HCT116 (cell line): ENCODE measurements at places on chromosomes 13 and 19.

GRCh38 chr19:39818626-39819097, 15.3 kb downstream of the DYRK1B start:
- DNase-seq, result no peak

DNA sequence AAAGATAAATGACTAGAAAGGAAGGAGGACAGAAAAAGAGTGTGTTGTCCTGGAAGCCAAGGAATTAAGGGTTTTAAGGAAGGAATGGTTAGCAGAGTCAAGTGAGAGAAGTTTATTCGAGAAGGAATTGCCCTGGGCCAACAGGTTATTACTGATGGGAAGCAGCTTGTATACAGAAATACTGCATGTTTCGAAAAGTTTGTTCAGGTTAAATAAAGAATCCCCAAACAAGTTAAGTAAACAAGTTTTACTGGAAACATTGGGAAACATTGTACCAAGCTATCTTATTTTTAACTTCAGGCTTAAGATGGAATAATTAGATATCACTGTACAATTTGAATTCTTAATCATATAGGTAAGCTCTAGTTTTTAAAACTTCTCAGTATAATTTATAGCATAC, 28.2 kb upstream of the FBXL3 start:
- no peak for DNase-seq

- DNase-seq, result no peak
Measured at GRCh38 chr13:48402325-48402932, 10.5 kb downstream of the LPAR6 start.

DNA sequence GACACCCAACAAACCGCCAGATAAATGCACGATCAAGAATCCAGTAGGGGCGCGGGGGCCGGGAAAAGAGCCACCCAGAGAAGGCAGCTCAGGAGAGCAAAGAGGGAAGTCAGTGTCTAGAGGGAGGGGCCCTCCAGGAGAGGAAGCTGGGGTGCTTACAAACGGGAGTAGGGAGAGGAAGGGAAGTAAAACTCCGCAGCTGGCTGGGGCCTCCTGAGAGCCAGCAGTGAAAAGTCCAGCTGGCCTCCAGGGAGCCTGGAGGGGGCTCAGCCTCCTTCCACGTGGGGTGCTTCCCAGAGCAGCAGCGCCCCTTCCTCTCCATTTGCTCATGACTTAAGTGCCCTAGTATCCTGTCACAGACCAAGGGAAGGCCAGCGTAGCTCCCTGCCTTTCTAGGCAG, 51.8 kb downstream of the TMED1 start:
- DNase-seq, result no peak

DNA sequence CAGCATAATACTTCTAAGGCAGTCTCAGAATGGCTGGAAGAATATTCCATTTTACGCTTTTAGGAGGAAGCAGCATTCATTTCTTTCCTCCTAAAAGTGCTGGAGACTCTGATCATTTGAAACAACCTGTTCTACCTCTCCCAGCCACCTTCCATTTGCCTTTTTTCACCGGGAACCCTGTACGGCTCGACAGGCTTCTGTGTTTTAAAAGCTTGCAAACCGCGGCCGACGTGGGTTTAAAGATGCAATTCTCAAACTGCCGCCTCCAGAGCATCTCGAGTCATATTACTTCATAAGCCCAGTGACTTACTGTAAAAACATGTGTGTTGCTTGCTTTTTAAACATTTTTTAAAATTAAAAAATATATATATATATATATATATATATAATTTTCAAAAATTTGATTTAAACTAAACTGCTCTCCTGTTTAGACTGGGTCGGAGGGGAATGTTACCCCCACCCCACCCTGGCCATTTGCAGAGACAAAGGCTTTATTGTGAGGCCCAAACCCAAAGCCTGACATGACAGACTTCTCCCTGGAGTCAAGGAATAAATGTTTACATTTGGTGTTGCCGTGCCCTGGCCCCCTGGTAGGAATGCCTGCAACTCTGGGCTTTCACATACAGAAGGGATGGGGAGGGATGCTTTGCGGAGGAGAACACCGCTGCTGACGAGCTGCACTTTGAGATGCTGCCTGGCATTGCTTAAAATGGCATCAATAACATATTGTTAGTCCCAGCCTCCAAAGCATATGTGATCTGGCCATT, 30.4 kb downstream of the ZNF536 start:
- no peak for DNase-seq

DNA sequence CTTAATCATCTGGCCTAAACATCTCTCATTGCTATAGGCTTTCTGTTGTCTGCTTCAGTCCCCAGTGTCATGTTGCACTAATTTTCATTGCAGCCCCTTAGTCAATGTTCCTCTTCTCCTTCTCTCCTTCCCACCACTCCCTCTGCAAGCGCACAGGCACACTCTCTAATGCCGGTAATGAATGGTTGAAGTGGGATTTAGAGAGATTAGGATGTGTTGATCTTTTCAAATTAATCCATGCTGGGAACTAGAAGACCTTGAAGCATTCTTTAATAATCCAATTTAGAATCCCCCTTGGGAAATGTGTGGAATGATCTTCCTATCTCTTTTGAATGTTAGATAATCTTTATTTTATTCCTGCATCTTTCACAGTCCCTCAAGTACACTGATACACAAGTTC, 33.2 kb upstream of the NDFIP2 start:
- no peak for DNase-seq
